ENCODE measurements at places on chromosomes 3 and 15.

GRCh38 chr3:101387351-101387750, 67.0 kb upstream of the IMPG2 start:
- DNase-seq = no peak

DNA sequence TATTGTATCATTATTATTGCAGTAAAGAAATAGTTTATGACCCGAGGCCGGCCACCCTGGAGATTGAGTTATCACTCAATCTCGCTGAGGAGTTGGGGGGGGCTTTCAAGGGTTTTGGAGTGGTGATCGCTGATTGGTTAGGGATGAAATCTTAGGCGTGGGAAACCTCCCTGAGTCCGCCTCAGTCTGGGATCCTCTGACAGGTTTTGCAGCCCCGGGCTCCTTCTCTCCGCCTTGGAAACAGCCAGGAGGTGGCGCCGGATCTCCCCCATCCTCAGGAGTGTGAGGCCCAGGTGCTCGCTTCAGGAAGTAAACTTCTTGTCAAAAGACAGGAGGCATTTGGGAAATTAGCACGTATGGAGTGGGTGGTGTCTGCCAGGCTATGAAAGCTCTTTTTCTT, 41.1 kb upstream of the SEC61A1 start:
- peak; percentile 14 for DNase-seq

DNA sequence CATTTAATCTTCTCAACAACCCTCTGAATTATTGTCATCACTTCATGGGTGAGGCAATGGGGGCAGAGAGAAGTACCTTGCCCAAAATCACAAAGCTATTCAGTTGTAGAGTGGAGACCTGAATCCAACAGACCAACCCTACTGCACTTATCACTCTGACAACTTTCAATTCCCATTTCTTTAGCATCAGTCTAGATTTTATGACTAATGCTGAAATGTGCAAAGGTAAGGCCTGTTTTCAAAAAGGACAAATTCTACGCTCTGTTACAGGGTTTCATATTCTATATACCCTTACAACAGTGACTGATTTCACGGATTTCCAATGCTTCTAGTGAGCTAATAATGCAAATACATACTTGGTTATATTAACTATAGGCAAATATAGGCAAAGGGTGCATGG, 286.0 kb downstream of the ADAMTS17 start:
- DNase-seq = no peak

GRCh38 chr15:92914768-92915221, 14.7 kb downstream of the CHD2 start:
- DNase-seq = no peak

DNA sequence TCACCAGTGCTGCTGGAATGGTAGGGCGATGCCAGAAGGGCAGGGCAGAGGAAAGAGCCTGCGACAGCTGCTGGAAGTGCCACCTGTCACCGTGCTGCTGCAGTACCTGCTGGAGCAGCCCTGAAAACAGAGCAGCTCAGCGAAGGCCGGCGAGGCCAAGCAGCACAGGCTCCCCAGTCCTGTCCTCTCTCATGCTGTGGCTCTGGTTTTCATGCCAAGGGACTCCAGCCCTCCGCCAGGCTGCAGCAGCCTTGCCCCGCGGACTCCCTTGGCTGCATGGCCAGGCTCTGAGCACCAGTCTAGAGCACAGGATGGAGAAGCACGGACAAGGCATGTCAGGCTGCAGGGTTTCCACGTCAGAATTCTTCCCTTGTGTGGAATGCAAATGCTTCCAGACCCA, 43.9 kb downstream of the ADCY5 start:
- no peak for DNase-seq

DNA sequence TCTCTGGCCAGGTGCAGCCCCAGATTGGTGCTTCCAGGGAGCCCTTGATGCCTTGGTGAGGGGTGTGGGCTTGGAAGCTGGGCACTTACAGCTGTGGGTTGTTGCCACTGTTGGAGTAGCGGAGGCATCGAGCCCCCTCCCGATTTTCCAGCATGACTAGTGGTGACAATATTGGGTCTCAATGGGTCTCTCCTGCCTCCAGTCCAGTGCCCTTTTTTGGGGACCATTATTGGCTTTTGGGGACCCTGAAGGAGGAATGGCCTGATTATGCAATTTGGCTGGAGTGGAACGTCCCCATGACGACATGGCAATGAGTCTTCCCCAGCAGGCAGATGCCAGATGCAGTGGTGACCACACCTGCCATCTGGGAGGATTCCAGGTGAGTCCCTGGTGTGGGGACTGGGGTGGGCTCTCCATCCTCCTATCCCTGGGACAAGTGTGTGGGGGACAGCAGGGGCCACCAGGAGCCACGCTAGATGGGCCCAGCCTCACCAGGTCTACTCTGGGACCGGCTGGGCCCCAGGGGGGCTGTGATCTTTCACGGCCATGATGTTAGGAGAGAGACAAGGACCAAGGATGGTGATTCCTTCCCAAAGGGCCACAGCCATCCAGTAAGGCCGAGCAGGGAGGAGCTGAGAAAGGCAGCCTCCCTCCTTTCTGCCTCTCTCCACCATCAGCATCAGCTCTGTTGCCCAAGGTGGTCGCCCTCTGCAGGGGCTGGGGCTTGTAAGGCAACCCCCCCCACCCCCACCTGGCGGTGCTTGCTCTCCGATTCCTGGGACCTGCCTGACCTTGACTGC, 196.8 kb downstream of the GOLGA6L6 start:
- DNase-seq = no peak

DNA sequence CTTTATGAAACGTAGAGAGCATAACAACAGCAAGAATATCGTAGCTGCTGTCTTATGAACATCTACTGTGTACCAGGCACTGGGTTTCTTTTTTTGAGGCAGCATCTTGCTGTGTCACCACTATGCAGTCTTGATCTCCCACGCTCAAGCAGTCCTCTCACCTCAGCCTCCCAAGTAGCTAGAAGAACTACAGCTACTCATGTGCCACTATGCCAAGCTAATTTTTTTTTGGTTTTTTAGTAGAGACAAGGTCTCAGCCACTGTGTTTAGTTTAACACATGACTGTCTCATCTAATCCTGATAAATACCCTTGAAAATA, 129.9 kb downstream of the VGLL4 start:
- no peak for DNase-seq

DNA sequence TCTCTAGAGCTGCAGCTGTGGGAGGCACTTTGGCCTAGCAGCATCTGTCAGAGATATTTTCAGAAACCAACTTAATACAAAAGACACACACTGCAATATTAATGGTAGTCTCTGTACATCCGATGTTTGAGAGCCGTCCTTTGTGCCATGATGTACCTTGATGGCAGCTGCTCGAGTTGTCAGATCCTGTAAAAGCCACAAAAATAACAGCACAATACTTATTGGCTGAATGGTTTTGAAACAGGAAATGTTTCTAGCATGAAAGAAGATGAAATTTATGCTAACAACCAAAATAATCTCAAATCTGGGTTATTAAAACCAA, 445.5 kb upstream of the TBL1XR1 start:
- no peak for DNase-seq

DNA sequence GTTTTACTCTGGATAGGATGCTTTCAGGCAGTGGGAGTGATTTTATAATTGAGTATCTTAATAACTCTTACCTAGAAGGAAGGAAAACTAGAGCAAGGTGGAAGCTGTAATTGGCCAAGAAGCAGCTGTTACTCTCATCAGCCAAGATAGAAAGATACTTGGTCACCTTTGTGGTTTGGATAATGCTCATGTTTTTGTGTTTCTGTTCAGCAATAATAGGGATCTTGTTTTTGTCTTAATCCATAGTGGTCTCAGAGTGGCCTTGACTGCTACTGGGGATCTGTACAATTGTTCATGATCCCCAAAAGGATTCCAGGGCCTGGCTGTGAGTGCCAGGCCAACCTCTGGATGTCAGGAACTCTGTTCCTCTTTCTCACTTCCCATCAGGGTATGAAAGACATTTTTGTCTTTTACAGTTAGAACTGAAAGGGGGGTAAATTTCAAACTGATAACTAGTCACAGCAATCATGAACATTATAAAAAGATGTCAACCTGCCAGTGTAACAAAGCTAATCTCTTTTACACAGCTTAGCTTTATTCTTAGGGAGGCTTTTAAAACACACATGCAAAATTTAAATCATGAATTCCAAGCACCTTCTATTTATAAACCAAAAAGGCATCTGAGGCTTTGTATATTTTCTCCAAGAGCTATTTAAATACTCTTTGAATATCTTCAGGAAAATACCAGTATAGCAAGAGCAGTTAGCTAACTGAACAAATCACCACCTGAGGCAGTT, 6.0 kb downstream of the UBL7 start:
- no peak for DNase-seq

- DNase-seq = no peak
Observed at GRCh38 chr3:197584733-197585132, 29.0 kb upstream of the BDH1 start.

DNA sequence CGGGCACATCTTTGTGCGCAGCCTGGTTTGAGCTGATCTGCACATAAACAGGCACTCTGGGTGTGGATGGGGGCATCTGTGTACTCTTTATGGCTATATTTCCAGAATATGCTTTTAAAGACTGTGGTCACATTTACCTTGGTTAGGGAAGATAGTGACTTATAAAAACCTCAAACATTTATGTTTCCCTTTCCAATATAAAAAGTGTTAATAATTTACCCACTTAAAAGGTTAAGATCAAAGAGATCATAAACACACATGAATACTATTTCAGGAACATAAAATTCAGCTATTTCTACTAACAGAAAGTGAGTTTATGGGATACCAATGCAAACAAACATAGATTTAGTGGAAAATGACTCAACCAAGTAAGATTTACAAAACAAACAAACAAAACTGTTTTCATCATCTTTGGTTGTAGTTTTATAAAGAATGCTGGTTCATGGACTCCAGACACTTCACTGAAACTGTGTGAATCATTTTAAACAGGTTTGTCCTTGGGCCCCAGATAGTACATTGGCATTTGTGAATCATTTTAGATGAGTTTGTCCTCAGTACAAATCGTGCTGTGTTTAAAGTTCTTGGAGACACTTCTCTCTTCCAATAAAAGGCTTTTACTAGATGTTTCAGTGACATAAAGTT, 253.5 kb upstream of the CTDSPL start:
- DNase-seq = no peak

DNA sequence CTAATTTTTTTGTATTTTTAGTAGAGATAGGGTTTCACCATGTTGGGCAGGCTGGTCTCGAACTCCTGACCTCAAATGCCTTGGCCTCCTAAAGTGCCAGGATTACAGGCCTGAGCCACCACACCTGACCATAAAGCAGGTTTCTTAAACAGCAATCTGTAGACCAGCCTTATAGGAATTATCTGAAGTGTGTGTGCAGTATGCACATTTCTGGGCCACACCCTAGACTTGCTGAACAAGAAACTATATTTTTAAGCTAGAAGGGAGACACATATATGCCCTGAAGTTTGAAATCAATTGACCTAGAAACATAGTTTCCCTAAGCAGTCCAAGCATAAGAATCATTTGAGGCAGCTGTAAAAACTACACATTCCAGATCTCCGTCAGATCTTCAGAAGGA, 805.7 kb downstream of the TUSC7 start:
- no peak for DNase-seq

GRCh38 chr3:156483961-156484787, 70.7 kb downstream of the SSR3 start:
- DNase-seq = peak; percentile 65

GRCh38 chr15:68589053-68589452, 10.3 kb downstream of the CORO2B start:
- no peak for DNase-seq

GRCh38 chr15:72342385-72342784, 22.4 kb upstream of the CELF6 start:
- no peak for DNase-seq

DNA sequence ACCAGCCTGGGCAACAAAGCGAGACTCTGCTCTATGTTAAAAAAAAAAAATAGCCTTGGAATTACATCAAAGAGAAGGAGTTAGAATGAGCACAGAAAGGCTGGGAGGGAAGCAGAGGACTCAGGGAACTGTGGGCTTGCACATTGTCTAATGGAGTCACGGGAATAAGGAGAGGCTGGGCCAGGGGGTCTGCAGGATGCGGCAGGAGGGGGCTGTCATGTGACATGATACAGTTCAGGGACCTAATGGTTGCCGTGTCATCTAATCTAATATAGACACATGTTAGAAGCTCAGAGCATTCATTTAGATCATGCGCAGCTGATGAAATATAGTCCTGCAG, 32.5 kb downstream of the GRK7 start:
- DNase-seq = no peak

DNA sequence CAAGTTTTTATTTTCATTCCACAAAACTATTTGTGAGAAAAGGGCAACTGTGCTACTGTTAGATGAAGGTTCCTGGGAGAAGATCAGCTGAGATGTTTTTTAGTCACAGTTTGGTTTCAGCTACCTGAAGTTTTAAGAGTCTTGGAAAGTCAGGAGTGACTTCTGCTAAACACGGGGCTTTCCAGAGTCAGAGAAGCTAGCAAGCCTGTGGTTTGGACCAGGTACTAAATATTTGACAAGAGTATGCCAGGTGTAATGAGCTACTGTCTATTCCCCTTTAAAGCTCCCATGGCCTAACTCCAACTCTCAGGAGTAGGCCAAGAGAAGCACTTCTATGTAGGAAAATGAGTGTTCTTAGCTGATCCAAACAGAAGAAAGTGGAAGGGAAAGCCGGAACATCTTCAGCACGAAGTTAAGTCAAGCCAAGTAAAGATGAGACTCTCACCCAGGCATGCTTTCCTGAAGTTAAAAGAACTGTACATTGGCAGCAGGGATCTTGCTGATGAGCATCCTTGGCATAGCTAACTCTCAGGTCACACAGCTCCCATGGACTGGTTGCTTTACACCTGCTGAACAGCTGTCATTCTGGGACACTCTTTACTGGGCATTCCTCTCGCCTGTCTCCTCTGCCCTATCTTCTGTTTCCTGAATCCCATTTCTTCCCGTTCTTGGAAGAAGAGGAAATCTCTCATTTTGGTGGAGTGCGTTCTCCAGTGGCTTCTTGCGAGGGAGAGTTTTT, 22.5 kb downstream of the TM4SF18 start:
- DNase-seq = no peak

- no peak for DNase-seq
Observed at GRCh38 chr3:107634099-107634489, 111.3 kb downstream of the BBX start.

DNA sequence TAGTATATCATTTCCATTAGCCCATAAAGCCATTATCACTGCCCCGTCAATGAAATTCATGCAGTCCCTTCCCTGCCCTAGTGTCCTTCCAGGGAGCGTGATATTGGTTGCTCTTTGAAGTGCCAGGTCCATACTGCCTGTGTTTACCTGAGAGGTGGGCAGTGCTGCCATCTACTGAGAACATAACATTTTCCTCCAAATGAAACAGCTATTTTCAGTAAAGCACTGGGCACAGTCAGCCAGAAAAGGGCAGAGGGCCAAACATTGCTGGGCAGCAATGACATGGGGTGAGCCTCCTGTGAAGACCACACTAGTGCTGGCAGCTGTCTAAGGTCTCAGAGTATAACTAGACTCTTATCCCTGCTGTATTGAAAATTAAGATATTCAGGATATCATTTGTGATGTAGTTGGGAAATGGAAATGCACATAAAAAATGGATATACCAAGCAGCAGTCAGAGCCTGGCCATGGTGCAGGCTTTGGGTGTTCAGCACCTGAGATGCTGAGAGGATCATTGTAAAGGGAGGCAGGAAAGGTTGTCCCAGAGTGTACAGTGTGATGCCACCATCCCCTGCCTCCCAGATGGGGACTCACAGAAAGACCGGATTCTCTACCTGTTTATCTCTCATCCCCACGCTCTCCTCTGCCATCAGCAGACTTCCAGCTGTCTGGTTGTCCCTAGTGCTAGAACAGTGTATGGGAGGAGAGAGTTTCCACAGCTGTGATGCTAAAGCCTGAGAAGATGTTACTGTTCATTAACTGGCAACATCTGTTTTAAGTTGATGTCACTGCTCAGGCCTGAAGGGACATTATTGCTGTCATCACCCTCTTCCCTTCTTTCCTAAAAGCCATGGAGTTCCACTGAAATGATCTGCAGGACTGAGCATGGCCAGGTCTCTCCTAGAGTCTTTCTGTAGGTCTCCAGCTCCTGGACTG, 108.8 kb downstream of the ARNT2 start:
- no peak for DNase-seq

Measured in RKO (cell line).